Pulmonary artery endothelial cell (primary cell): ENCODE measurements at places on chromosomes 12 and 14. TPM values are rescaled to one million over a fixed set of nuclear protein-coding genes. Genes with fewer than 3 reads are reported as not detected.

GRCh38 chr12:39301422-39301821 lies 141.5 kb downstream of the KIF21A start:
- DNase-seq = no peak

DNA sequence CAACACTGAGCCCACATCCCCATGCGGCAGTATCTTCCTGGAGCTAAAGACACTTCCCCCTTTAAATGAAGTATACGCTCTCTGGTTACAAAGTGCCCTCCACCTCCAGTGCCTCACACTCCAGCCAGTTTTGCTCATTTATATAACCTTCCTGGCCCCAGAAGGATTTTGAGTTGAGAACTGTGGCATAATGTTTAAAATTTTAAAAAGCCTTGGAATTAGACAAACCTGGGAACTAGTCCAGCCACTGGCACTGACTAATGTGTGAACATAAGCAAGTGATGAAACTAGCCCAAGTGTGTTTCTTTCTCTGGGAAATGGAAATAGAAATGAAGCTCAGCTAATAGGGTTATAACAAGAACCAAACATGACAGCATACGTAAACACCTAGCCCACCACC lies 723.7 kb upstream of the USP15 start:
- no peak for DNase-seq

DNA sequence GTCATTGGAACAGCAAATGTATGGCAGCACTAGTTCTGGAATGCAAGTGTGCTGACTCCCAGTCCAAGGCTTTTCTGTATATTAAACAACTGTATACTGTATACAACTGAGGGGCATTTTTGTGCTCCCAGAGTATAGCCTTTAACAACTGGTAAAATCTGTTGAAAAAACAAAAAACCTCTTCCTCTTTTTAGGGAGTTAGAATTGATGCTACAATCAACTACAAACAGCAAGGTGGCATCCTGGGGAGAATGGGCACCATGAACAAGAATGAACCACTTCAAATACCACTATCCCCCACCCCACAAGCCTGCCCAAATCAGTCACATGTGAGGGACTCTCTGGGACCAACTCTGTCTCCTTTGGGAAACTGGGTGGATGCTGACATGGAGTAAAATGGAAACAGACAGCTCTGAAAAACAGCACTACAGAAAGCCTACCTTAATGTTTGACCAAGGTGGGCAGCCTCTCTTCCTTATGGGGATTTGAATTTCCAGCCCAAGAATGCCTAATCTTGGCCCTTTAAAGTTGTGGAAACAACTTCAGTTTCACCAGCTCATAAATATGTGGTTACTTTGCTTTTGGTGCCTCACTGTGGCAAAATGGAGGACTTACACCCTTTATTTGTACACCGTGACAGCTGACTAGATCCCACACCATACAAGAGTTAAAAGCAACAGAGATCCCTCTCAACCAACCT lies 7.5 kb downstream of the VTI1B start:
- DNase-seq = peak; percentile 40

DNA sequence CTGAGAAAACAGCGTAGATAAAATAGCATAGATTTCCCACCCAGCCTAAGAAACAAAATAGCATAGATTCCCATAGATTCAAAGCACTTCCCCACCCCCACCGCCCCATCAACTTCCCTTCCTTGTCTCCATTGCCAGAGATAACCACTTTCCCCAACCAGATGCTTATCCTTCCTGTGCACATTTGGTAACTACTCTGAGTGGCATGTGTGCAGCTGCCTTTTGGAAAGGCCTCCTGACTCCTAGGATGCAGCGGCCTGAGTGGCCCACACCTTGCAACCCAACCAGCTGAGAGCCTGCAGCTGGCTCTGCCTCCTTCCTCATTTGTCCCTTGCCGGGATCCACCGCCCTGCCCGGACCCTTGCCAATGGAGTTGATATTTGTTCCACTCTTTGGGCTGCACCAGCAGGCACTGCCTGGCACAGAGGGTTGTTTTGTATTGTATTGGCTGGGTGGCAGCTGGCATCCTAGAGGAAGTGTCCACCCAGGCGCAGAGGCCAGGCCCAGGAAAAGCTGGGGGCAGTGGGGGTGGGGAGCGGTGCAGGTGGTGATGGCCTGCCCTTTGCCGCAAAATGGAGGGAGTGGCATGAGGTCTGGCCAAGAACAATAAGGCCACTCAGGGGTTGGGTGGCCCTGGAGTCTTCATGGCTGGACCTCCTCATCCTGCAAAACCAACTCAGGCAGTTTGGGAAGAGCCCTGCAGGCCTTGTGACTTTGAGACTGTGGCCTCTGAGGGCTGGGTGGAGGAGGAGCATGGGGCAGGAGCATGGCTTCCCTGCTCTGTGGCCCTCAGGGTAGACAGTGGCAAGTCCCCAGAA lies 4.9 kb downstream of the SLC48A1 start:
- no peak for DNase-seq

GRCh38 chr14:46322076-46322475 lies 329.5 kb downstream of the RPL10L start:
- no peak for DNase-seq

- DNase-seq = no peak
Observed at GRCh38 chr14:51019089-51019488, 74.8 kb upstream of the PYGL start.

DNA sequence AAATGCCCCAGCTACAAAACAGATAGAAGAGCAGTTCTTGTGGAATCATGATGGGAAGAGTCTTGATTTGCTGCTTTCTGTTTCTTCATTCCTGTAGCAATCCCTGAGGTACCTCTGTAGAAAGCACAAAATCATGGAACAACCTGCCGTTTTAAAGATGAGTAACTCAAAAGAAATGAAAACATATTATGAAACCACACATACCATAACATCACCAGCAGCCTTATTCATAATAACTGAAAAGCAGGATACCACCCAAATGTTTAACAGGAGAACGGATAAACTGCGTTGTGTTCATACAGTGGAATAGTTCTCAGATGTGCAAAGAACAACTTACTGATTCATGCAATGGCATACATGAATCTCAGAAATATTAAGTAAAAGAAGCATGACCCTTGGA lies 188.1 kb downstream of the RGS6 start:
- DNase-seq = no peak

GRCh38 chr14:65156568-65157366 lies 54.5 kb upstream of the MAX start:
- no peak for DNase-seq

DNA sequence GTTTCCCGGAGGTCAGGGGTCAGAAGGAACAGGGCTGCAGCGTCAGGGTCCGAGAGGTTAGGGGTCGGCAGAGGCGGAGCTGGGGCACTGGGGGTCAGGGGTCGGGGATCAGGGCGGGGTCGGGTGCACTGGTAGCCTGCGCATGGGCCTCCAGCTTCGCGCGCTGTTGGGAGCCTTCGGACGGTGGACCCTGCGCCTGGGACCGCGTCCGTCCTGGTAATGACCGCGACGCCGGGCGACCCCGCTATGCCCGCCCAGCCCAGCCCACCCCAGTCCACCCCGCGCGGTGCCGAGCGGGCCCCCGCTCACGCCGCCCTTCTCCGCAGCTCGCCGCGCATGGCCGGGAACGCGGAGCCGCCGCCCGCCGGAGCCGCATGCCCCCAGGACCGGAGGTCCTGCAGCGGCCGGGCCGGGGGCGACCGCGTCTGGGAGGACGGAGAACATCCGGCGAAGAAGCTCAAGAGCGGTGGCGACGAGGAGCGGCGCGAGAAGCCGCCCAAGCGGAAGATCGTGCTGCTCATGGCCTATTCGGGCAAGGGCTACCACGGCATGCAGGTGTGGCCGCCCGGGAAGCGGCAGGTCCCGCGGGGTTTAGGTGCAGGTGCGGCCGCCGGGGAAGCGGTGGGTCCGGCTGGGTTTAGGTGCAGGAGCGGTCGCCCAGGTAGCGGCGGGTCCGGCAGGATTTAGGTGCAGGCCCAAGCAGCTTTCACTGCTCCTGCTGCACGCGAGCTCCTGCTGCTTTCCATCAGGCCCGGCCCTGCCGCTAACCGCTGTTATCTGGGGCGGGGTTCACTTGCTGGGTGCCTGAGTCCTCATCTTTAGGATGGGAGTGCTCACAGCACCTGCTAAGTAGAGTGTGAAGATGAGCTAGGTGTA lies 743 bp downstream of the PUS1 start:
- DNase-seq = no peak

DNA sequence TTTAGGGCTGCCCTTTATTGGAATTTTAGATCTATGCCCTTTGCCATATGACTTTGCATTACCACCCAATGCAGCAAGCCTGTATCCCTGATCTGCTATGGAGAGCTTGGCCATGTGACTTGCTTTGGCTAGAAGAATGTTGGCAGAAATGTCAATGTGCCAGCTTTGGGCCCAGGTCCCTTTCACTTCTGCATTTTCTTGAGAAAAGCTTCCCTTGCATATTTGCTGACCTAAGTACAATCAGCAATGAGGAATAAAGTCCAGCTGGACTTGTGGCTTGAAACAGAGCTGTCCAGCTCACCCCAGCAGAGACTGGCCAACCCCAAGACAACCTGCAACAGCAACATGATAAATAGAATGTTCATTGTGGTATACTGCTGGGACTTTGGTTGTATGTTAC lies 135.9 kb downstream of the PAH start:
- no peak for DNase-seq

GRCh38 chr14:30108975-30109700 lies 181.5 kb upstream of the PRKD1 start:
- DNase-seq = no peak

DNA sequence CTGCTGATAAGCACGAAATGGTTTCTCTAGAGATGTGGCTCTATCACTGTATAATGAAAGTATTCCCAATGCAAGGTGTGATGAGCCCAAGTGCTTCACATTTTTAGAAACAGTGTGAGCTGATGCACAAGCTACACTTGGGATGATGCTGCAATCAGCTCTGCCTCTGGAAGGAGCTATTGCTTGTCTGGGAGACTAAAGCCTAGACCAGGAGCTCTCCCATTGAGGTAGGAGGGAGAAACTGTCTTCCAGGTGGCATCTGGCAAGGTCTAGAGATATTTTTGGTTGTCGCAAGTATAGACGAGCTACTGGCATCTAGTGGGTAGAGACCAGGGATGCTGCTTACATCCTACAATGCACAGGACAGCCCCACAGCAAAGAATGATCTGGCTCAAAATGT lies 42.0 kb downstream of the HECTD4 start:
- no peak for DNase-seq

- no peak for DNase-seq
Observed at GRCh38 chr14:71661441-71661840, 270.8 kb upstream of the RGS6 start.

- DNase-seq = no peak
Observed at GRCh38 chr14:85247071-85247470, 282.9 kb upstream of the FLRT2 start.

Gene LBHD2
- total RNA-seq = not detected in 2 replicates

Gene KRT73
- total RNA-seq = not detected in 2 replicates

Gene FGF6
- total RNA-seq = not detected in 2 replicates

Gene RPL10L
- total RNA-seq = not detected in 2 replicates

Gene SLC24A4
- total RNA-seq = not detected in 2 replicates
